ENCODE measurements at places on chromosomes 1 and 21.

- DNase-seq: no peak
Observed at GRCh38 chr1:178119628-178120027, 25.7 kb downstream of the RASAL2 start.

DNA sequence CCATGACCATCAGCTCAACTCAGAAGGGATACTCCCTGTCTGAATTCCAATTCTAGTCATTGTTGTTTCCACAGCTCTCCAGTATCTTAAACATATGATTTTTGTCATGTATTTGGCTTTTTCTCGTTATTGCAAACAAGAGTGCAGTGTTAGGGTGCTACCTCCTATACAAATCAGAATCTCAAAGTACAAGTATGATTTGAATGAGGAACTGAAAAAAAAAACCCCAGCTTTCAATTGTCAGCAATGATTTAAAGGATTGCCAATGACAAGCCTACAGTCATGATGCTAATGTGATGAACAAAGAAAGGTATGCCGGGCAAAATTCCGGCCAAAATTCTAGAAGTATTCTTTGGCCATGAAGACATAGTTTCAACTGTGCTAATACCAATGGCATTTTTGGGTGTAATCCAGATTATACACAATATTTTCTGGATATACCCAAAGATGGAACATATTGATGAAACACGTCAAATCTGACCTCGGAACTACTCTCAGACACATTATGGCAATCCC is 14.9 kb downstream of the TMEM35B start:
- no peak for DNase-seq

- DNase-seq: no peak
Observed at GRCh38 chr1:241614144-241614543, 26.0 kb downstream of the CHML start.

GRCh38 chr1:213415691-213416380 is 364.8 kb downstream of the RPS6KC1 start:
- no peak for DNase-seq

DNA sequence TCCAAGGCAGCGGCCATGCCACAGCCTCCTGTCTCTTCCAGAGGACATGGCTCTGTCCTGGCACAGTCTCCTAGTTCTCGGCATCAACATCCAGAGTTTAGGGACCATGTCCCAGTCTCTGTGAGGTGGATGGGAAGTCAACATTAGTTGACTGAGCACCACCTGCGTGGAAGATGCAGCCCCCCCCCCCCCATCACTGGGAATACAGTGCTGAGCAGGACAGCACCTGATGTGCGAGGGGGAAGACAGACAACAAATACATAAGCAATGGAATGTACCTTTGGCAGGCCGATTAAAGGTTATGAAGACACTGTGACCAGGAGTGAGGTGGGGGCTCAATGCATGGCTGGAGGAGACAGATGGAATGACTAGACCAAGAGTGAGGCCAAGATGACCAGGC is 26.6 kb downstream of the KNCN start:
- DNase-seq: no peak

DNA sequence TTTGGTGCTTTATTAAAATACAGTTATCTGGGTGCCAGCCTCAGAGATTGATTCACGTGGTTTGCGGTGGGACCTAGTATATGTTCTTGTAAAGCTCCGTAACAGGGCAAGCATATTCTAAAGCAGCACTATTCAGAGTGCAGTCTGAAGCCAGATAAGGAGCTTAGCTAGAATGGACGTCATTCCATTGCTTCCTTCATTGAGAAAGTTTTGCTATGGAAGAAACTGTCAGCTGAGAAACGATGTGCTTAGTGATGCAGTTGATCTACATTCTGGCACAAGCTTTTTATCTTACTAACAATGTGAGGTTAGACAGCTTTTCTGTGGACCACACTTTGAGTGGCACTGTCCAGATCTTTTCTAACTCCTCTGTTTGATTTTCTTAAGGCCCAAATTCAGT is 26.2 kb downstream of the SLC44A3 start:
- no peak for DNase-seq

DNA sequence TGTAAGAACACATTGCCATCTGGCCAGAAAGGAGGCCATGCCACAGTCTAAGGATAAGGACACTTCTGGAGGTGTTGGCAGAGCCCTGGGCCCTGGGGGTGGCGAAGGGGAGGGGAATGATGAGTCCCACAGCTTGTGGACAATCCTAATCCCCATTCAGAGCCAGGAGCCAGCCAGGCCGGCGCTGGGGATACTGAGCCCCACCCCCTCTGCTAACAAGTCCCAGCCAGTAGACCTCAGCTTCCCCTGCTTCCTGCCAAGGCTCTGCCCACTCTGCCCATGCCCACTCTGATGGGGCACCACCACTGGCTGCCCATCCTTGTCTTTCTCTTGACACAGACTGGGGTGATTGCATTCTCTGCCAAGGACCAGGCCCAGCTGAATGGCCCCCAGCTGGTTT is 71.9 kb downstream of the NAV1 start:
- DNase-seq: no peak

GRCh38 chr1:230230948-230231773 is 164.1 kb downstream of the GALNT2 start:
- no peak for DNase-seq

GRCh38 chr1:184634296-184634695 is 120.4 kb downstream of the EDEM3 start:
- no peak for DNase-seq

DNA sequence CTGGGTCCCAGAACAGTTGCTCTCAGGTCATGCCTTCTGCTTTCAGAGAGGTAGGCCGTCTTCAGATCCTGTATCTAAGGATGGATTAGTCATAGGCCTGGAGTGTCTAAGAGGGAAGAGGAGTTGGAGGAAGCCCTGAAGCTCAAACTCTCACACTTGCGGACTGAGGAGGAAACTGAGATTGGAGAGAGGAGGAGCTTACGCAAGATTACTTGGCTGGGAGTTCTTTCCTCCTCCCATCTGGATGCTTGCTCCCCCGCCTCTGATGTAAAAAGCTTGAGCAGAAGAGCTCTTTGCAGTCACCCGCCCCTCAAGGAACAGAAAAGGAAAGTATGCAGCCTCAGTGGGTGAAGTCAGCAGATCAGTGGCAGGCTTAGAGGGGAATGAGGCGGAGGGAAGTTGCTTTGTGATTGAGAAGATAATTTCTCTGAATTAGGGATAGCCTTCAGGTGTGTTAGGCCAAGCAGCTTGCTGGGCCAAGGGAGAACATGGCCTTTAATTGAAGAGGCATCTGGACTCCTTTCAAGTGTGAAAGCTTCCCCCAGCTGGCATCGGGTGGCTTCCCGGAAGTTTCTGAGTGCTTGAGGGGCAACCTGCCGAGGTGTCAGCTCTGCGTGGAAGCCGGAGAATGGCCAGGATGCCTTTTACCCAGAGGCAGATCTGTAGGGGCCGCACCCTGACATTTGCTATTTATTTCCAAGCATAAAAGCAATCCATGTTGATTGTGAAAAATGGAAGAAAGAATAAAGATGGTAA is 6.6 kb downstream of the ADORA1 start:
- no peak for DNase-seq

DNA sequence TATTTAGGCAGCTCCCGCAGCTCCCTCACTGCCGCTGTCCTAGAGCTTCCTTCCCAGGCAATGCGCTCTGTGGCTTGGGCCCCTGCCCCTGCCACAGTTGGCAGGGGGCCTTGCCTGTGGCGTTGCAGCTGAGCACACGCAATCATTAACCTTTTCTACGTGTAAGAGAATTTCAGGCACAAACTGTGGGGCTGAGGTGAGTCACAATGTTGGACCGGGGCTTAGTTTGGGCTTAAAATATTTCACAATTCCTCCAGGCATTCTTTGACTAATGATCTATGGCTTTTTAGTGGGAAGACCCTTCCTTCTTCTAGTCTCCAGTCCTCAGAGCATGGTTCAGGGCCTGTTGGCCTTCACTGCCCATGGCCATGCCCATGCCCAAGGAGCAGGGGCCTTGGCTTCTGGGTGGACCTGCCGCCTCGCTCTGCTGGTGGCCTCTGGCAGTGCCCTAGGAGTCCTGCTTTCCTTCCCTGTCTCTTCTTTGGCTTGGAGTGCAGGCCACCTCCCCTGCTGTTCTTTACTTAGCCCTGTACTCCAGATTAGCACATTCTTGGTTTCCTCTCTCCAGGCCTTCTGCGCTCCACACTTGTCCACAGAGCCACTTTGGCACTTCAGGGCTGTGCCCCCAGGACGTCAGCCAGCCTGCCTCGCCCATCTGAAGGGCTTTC is 39.2 kb downstream of the MAPKAPK2 start:
- DNase-seq: no peak

DNA sequence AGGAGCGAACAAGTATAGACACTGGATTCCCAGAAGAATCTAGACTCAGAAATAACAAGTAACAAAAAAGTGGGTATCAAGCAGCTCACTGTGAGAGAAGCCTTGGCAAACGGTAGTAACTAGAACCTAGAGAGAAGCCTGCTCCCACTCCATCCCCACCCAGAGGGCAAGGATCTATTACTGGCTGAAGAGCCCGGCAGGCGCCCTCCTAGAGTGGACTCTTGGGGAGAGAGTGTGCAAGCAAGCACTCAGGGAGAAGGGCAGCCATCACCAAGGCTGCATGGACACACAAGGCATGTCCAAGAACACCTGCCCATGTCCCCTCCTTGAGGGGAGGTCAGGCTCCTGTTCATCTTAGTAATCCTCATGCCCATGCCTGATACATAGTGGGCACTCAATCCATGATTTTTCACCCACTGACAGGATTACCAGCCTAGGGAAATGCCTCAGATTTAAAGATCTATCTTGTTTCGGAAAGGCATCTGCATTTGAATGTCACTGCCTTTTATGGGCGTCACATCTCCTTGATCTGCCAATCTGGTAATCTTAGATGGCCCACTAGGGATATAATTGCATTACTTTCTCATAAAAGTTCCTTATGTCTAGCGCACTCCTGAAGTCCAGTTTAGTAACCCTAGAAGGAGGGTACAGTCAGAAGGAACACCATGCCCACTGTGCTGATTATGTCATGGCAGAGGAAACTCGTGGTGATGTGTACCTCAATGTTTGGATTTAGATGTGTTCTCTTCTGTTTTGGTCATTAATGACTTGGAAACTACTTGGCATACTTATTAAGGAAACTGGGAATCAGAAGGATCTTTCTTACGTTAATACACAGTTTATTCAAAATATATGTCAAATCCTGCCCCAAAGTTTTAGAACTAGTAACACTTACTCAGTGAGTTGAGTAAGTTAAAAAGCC is 14.4 kb downstream of the CNN3 start:
- DNase-seq: no peak

GRCh38 chr1:51288578-51288977 is 41.8 kb downstream of the TTC39A start:
- no peak for DNase-seq
